Right atrium auricular region (tissue), 2 donors: ENCODE measurements at places on chromosomes 16 and 17. TPM values are rescaled to one million over a fixed set of nuclear protein-coding genes. Genes with fewer than 3 reads are reported as not detected.

DNA sequence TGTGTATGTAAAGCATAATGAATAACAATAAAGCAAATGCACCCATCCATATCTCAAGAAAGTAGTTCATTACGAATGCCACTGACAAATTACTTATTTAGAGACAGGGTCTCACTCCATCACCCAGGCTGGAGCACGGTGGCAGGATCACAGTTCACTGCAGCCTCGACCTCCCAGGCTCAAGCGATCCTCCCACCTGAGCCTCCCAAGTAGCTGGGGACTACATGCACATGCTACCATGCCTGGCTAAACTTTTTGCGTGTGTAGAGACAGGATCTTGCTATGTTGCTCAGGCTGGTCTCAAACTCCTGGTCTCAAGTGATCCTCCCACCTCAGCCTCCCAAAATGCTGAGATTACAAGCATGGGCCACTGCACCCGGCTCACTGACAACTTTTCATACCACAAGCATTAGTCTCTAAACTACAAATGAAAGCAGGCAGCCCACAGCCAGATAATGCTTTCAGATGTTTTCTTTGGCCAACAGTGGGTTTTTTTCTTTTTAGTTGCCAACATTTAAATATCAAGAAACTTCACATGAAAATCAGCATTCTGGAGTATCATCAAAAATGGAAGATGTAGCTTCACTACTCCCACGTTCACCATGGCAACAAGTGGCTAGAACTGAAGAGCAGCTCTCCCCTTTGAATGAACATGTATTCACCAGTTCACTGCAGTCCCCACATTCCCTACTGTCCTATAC, 7.7 kb downstream of the ARHGAP17 start:
- no peaks in the 10 kb centered on the region for H3K36me3 ChIP-seq
- H3K27me3 ChIP-seq = no peaks in the 10 kb centered on the region
- DNase-seq = no peak
- H3K27ac ChIP-seq = no peak overlapping the region

- no peaks in the 10 kb centered on the region for H3K4me1 ChIP-seq
- H3K27ac ChIP-seq = no peak overlapping the region
Observed at GRCh38 chr17:70050931-70051330, 24.1 kb upstream of the KCNJ16 start.

The KRT24 gene
- not detected for total RNA-seq

DNA sequence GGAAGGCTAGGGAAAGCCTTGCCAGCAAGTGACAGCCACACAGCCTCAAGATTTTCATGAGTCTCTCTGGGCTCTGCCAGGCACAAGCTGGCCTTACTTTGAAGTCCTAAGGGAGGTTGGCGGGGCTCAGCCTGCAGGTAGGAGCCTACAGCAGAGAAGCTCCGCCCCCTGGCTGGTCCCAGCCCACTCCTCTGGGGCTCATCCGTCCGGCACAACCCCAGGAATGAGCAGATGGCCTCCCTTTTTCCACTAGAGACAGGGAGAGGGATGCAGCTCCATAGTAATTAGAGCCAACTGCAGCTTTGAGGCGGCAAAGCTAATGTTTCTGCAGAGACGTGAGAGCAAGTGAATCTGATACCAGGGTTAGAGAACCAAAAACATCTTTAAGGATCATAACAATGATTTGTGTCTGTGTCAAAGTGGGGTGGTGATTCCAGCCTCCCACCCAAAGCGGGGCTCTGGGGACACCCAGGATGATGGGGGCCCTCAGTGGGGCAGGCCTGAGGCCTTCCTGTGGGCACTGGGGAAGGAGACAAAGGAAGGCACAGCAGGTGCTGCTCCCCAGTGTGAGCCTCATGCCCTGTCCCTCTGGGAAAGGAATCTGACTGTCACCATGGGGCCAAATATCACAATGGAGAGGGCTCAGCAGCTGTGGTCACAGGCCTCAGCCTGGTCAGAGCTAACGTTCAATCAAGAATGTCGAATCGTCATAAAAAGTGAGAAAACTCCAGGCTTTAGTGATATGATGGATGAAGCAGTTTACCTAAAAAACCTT, 61.5 kb downstream of the RBFOX3 start:
- H3K36me3 ChIP-seq = no peaks in the 10 kb centered on the region
- H3K4me1 ChIP-seq = no peaks in the 10 kb centered on the region
- H3K27me3 ChIP-seq = no peaks in the 10 kb centered on the region
- no peak for DNase-seq
- no peak overlapping the region for H3K4me3 ChIP-seq

GRCh38 chr16:75109732-75110243, 6.8 kb downstream of the LDHD start:
- peak overlapping the region; percentile 4 for H3K4me3 ChIP-seq
- no peak for DNase-seq
- H3K36me3 ChIP-seq = no peaks in the 10 kb centered on the region
- H3K27ac ChIP-seq = peak overlapping the region; percentile 90
- no peaks in the 10 kb centered on the region for H3K27me3 ChIP-seq

DNA sequence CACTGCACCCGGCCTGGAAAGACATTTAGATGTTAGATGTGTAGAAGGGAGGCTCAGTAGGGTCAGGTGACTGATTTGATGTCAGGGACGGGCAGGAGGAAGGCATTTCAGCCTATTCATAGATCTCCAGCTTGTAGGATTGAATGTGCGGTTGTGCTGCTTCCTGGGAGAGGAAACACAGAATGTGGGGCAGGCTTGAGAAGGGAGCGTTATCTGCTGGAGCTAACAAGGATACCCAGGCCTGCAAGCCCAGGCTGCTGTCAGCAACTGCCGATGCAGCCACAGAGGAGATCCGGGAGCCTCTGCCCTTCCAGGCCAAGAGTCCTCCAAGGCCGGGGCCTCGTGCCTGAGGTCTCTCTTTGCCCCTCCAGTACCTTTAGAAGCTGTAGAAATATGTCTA, 205.6 kb downstream of the SPECC1 start:
- DNase-seq = no peak
- H3K4me3 ChIP-seq = no peak overlapping the region
- no peaks in the 10 kb centered on the region for H3K36me3 ChIP-seq
- no peak overlapping the region for H3K27ac ChIP-seq
- H3K4me1 ChIP-seq = no peaks in the 10 kb centered on the region
- H3K27me3 ChIP-seq = no peaks in the 10 kb centered on the region

DNA sequence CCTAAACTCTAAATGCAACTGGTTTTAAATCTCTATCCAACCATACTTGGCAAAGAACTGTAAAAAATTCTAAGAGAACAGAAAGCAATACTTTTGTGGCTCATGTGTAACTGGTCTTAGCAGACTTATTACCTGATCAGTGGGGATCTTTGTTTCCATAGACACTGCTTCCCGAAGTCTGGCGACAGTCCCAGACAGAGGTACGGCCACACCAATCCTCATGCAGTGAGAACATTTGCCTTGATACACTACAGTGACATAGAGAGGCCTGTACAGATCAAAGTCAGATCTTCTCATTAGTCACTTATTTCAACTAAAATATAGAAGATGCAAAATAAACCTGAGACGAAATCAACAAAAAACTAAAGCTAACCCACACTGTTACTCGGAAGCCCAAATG, 43.9 kb downstream of the USP31 start:
- H3K4me1 ChIP-seq = peaks cover 3% of the 10 kb centered on the region
- no peak for DNase-seq
- H3K27me3 ChIP-seq = no peaks in the 10 kb centered on the region
- H3K36me3 ChIP-seq = peaks cover 42% of the 10 kb centered on the region
- H3K4me3 ChIP-seq = no peak overlapping the region

DNA sequence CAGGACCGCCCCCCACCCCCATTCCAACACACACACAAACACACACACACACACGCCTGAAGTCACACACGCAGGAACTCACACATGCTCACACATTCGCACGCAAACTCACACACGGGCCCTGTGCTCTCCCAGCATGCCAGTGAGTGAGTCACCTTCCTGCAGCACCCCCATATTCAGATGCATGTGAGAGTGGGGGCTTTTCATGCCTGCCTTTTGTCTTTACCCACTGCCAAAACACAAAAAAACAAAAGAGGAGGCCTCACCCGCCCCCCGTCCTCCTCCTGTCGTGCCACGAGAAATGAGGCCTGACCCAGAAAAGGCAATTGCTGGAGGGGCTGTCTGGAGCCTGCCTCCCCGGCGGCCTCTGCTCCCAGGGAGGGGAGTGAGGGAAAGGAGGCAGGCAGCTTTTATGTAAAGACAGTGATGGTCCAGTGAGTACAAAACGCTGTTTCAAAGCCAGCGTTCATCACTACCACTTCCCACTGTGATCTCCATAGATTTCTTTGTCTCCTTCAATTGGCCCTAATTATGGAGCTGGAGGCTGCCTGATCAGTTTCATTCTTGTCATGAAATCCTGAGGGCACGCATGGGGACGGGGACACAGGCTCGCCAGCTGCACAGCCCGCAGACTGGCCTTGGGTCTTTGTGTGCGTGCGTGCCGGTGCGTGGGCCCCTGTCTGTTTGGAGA, 29.5 kb upstream of the GSE1 start:
- no peak overlapping the region for H3K4me3 ChIP-seq
- no peaks in the 10 kb centered on the region for H3K36me3 ChIP-seq
- no peaks in the 10 kb centered on the region for H3K27me3 ChIP-seq
- no peak overlapping the region for H3K27ac ChIP-seq
- no peaks in the 10 kb centered on the region for H3K4me1 ChIP-seq
- DNase-seq = no peak

GRCh38 chr16:14339694-14340093, 268.6 kb downstream of the MRTFB start:
- no peak overlapping the region for H3K27ac ChIP-seq
- no peaks in the 10 kb centered on the region for H3K27me3 ChIP-seq
- no peak overlapping the region for H3K4me3 ChIP-seq

GRCh38 chr17:50864747-50865059, 1.5 kb downstream of the TOB1 start:
- peaks cover 27% of the 10 kb centered on the region for H3K36me3 ChIP-seq
- H3K4me1 ChIP-seq = no peaks in the 10 kb centered on the region
- H3K27me3 ChIP-seq = no peaks in the 10 kb centered on the region
- H3K27ac ChIP-seq = peak overlapping the region; percentile 100
- DNase-seq = no peak

GRCh38 chr17:7380321-7380720, 568 bp upstream of the TNK1 start:
- H3K27me3 ChIP-seq = no peaks in the 10 kb centered on the region
- no peaks in the 10 kb centered on the region for H3K36me3 ChIP-seq
- peak; percentile 69 for DNase-seq

The C16orf92 gene
- total RNA-seq = not detected

The TEX19 gene
- not detected for total RNA-seq

DNA sequence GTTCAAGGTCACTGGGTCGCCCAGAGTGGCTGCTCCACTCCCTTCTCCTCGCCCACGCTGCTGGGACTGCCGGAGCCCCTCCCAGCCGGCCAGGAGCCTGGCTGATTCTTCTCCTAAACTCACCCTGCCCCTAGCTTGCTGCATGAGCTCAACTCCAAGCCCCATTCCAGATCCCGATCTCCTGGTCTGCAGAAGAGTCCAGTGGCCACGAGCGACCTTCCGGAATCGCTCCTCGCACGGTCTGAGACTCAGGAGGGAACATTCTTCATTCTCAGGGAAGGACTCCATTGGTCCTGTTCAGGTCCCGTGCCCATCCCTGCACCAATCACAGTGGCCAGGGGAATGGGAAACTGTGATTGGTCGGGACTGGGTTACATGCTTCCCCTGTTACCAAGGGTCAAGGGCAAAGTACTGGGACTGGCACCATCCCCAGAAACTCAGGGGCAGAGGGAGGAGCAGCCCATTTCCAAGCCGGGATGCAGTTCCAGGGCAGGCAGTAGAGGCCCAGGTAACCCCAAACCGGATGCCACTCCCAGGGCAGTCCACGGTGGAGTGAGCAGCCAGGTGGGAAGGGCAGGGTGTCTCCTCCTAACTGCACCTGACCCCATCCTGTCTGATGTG, 24.5 kb upstream of the CIBAR2 start:
- peak; percentile 76 for DNase-seq
- H3K4me3 ChIP-seq = peak overlapping the region; percentile 45
- H3K27me3 ChIP-seq = no peaks in the 10 kb centered on the region

The LRRC36 gene
- total RNA-seq = 0.33 TPM

DNA sequence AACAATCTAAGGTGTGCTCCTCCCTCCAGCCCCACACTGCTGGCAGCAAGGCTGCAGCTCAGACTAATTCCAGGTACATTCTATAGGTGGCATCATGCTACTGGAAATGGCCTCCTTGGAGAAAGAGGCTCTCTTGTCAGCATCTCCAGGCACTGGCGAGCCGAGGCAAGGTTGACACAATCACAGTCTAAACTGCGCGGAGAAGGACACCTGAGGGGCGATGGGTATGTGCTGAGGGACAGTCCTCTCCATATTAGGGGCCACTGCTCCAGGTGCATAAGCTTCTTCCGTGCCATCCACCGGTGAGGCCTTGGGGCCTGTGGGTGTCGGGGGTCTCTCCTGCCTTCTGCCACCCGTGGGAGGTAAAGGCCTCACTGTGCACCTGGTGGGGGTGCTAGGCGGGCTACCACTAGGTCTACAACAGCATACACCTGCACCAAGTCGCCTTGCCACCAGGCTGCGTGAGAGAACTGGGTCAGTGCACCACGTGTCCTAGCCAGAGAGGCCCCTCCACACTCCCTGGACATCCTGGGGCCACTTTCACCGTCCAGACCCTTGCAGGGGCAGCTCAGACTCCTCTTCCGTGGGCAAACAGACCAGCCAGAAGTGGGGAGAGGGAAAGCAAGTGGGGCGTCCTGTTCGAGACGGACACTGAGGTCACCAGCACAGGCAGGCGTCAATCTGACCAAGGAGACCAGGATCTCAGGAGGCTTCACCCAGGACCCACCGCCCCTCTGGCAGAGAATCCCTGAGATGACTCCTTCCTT, 12.1 kb upstream of the CBX8 start:
- H3K4me3 ChIP-seq = no peak overlapping the region
- DNase-seq = no peak
- H3K4me1 ChIP-seq = peaks cover 39% of the 10 kb centered on the region
- no peaks in the 10 kb centered on the region for H3K36me3 ChIP-seq
- H3K27ac ChIP-seq = no peak overlapping the region

DNA sequence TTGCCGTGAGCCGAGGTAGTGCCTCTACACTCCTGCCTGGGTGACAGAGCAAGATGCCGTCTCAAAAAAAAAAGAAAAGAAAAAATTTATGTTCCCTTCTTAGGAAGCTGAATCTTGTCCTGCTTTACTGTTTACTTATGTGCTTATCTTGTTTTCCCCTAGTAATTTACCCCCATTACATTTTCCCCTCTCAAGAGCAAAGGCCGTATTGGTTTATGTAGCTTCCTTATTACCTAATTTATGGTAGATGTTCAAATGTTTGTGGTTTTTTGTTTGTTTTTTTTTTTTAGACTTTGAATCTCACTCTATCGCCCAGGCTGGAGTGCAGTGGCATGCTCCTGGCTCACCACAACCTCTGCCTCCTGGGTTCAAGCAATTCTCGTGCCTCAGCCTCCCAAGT, 10.3 kb upstream of the SLC52A1 start:
- H3K4me1 ChIP-seq = peaks cover 4% of the 10 kb centered on the region
- no peak overlapping the region for H3K4me3 ChIP-seq
- H3K27ac ChIP-seq = no peak overlapping the region
- no peaks in the 10 kb centered on the region for H3K27me3 ChIP-seq

GRCh38 chr17:47427985-47428384, 102.9 kb upstream of the NPEPPS start:
- no peak overlapping the region for H3K27ac ChIP-seq
- H3K36me3 ChIP-seq = no peaks in the 10 kb centered on the region
- H3K4me1 ChIP-seq = no peaks in the 10 kb centered on the region
- no peak overlapping the region for H3K4me3 ChIP-seq
- H3K27me3 ChIP-seq = no peaks in the 10 kb centered on the region
